ENCODE measurements at places on chromosomes 1 and 21.
A peak's percentile ranks its signal among the peaks of the same experiment; 100 is the strongest.

GRCh38 chr1:42137766-42138165, 15.4 kb upstream of the GUCA2B start:
- no peaks in the 10 kb centered on the region for H3K4me1 ChIP-seq
- no peak for DNase-seq
- H3K36me3 ChIP-seq = no peaks in the 10 kb centered on the region
- no peaks in the 10 kb centered on the region for H3K27me3 ChIP-seq
- H3K27ac ChIP-seq = no peak overlapping the region
- no peak overlapping the region for H3K4me3 ChIP-seq

DNA sequence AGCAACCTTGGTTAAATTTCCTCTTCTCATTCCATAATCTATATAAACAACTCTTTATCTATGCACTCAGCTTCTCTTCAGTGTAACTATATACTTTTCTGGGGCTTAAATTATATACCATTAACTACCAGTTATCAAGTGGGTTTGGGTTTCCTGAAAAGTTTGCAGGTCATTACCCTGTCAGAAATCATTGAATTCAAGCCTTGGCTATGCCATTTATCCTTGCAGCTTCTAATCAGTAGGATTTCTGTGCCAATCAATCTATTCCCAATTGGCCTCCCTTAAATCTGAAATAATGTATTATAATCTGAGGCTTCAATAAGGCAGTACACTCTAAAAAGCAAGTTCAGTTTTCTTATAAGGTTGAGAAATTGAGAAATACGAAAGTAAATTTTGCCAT, 466.5 kb downstream of the NCAM2 start:
- no peak for DNase-seq
- H3K4me3 ChIP-seq = no peak overlapping the region
- H3K27ac ChIP-seq = no peak overlapping the region
- H3K36me3 ChIP-seq = no peaks in the 10 kb centered on the region
- no peaks in the 10 kb centered on the region for H3K4me1 ChIP-seq

- no peaks in the 10 kb centered on the region for H3K36me3 ChIP-seq
- peaks cover 45% of the 10 kb centered on the region for H3K27me3 ChIP-seq
- H3K27ac ChIP-seq = no peak overlapping the region
Measured at GRCh38 chr1:77282866-77283539, 1.2 kb downstream of the AK5 start.

- DNase-seq = no peak
- no peak overlapping the region for H3K4me3 ChIP-seq
- H3K27me3 ChIP-seq = no peaks in the 10 kb centered on the region
- H3K27ac ChIP-seq = no peak overlapping the region
- H3K36me3 ChIP-seq = no peaks in the 10 kb centered on the region
- H3K4me1 ChIP-seq = peaks cover under 1% of the 10 kb centered on the region
Measured at GRCh38 chr1:59549903-59550302, 253.0 kb downstream of the FGGY start.

- DNase-seq = no peak
- H3K4me3 ChIP-seq = no peak overlapping the region
- no peaks in the 10 kb centered on the region for H3K36me3 ChIP-seq
- H3K27ac ChIP-seq = no peak overlapping the region
- no peaks in the 10 kb centered on the region for H3K27me3 ChIP-seq
- peaks cover 55% of the 10 kb centered on the region for H3K4me1 ChIP-seq
Measured at GRCh38 chr1:46180082-46180616, 3.9 kb upstream of the P3R3URF start.

- no peak for DNase-seq
- H3K27me3 ChIP-seq = no peaks in the 10 kb centered on the region
- H3K27ac ChIP-seq = peak overlapping the region; percentile 85
- peaks cover 45% of the 10 kb centered on the region for H3K36me3 ChIP-seq
- H3K4me3 ChIP-seq = peak overlapping the region; percentile 94
Measured at GRCh38 chr1:151166505-151166956, 587 bp downstream of the SCNM1 start.

- H3K27me3 ChIP-seq = no peaks in the 10 kb centered on the region
- no peak overlapping the region for H3K4me3 ChIP-seq
- H3K4me1 ChIP-seq = no peaks in the 10 kb centered on the region
Measured at GRCh38 chr21:31710586-31710985, 21.3 kb downstream of the SCAF4 start.

DNA sequence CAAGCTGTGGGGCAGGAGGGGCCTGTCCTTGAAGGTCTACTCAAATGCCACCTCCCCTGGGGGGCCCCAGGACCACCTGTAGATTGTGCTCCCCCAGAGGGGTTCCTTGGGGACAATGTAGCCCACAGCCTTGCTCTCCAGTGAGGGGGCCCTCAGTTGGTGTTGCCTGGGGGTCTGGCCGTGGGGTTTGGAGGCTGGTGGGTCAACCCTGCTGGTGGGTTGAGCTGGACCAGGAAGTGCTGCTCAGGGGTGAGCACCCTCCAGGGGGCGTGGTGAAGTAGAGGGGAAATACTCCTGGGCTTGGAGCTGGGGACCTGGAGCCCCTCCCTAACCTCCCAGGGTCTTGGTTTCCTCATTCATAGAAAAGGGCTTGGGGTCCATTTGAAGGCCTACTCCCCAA, 143.6 kb upstream of the WNT4 start:
- no peak for DNase-seq
- H3K4me1 ChIP-seq = no peaks in the 10 kb centered on the region
- no peak overlapping the region for H3K4me3 ChIP-seq
- no peaks in the 10 kb centered on the region for H3K36me3 ChIP-seq
- no peaks in the 10 kb centered on the region for H3K27me3 ChIP-seq

- H3K4me3 ChIP-seq = no peak overlapping the region
- H3K27me3 ChIP-seq = no peaks in the 10 kb centered on the region
- DNase-seq = no peak
Measured at GRCh38 chr1:56655991-56656613, 11.0 kb downstream of the PRKAA2 start.

DNA sequence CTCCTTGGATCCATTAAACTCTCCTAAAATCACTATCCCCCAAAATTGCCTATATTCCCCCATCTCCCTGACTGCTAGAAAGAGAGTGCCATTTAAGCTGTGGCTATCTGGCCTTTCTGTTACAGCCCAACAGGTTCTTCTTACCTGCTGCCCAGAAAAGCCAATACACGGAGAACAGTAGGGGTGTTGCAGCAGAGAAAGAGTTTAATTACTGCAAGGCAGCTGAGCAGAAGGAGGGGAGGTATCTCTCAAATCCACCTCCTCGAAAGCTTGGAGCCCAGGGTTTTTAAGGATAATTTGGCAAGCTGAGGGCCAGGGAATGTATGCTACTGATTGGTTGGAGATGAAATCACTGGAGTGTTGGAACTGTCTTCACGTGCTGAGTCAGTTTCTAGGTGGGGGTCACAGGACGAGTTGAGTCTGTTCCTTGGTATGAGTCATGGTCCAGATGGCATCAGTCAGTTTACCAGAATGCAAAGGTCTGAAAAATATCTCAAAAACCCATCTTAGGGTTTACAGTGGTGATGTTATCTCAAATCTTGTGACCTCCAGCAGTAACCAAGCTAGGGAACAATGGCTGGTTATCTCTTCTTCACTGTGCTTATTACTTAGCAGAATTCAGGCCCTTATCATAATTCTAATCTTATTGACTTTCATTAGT, 89.8 kb downstream of the SMYD3 start:
- no peak overlapping the region for H3K4me3 ChIP-seq
- no peak overlapping the region for H3K27ac ChIP-seq
- DNase-seq = no peak
- H3K4me1 ChIP-seq = no peaks in the 10 kb centered on the region

GRCh38 chr1:229170778-229171505, 100.0 kb upstream of the RAB4A start:
- no peaks in the 10 kb centered on the region for H3K36me3 ChIP-seq

DNA sequence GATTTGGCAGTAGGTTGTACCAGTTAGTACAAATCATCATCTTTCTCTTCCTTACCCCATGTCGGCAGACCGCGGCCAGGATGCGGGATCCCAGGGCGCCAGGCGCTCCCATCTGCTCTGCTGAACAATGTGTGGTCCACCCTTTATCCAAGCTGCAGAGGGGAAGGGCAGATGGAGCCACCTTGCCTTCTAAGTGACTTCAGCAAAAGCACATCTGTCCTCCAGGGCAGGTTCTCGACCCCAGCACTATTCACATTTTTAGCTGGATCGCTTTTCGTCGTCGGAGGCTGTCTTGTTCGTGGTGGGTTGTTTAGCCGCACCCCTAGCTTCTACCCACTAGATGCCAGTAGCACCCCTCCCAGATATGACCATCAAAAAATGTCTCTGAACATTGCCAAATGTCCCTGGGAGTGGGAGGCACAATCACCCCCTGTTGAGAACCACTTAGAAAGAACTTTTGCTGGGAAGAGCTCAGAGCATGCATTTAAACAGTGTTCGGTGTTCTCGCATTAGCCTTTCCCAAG, 58.1 kb upstream of the SIM2 start:
- H3K36me3 ChIP-seq = no peaks in the 10 kb centered on the region
- no peak overlapping the region for H3K4me3 ChIP-seq
- H3K4me1 ChIP-seq = no peaks in the 10 kb centered on the region
- peaks cover 9% of the 10 kb centered on the region for H3K27me3 ChIP-seq
- no peak for DNase-seq

- no peaks in the 10 kb centered on the region for H3K4me1 ChIP-seq
- H3K27me3 ChIP-seq = no peaks in the 10 kb centered on the region
- H3K4me3 ChIP-seq = no peak overlapping the region
- H3K27ac ChIP-seq = no peak overlapping the region
Measured at GRCh38 chr1:75600781-75601180, 10.1 kb downstream of the SLC44A5 start.

- DNase-seq = no peak
- no peak overlapping the region for H3K4me3 ChIP-seq
- no peak overlapping the region for H3K27ac ChIP-seq
- peaks cover 18% of the 10 kb centered on the region for H3K4me1 ChIP-seq
- no peaks in the 10 kb centered on the region for H3K27me3 ChIP-seq
Measured at GRCh38 chr1:113983826-113984225, 4.6 kb downstream of the OLFML3 start.

- no peak overlapping the region for H3K4me3 ChIP-seq
- no peaks in the 10 kb centered on the region for H3K27me3 ChIP-seq
- H3K27ac ChIP-seq = no peak overlapping the region
- H3K4me1 ChIP-seq = no peaks in the 10 kb centered on the region
Measured at GRCh38 chr1:222582099-222582774, 7.5 kb downstream of the TAF1A start.

GRCh38 chr1:101003012-101003650, 22.5 kb downstream of the DPH5 start:
- no peaks in the 10 kb centered on the region for H3K4me1 ChIP-seq
- H3K27ac ChIP-seq = no peak overlapping the region
- H3K27me3 ChIP-seq = no peaks in the 10 kb centered on the region
- peaks cover 3% of the 10 kb centered on the region for H3K36me3 ChIP-seq

DNA sequence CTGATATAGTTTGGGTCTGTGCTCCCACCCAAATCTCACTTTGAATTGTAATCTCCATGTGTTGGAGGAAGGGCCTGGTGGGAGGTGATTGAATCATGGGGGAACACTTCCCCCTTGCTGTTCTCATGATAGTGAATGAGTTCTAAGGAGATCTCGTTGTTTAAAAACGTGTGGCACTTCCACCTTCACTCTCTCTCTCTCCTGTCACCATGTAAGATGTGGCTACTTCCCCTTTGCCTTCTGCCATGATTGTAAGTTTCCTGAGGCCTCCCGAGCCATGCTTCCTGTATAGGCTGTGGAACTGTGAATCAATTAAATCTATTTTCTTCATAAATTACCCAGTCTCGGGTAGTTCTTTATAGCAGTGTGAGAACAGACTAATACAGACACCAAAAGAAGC, 40.4 kb downstream of the FRRS1 start:
- no peak overlapping the region for H3K4me3 ChIP-seq
- no peaks in the 10 kb centered on the region for H3K4me1 ChIP-seq
- H3K36me3 ChIP-seq = no peaks in the 10 kb centered on the region
- H3K27me3 ChIP-seq = no peaks in the 10 kb centered on the region
- DNase-seq = no peak

DNA sequence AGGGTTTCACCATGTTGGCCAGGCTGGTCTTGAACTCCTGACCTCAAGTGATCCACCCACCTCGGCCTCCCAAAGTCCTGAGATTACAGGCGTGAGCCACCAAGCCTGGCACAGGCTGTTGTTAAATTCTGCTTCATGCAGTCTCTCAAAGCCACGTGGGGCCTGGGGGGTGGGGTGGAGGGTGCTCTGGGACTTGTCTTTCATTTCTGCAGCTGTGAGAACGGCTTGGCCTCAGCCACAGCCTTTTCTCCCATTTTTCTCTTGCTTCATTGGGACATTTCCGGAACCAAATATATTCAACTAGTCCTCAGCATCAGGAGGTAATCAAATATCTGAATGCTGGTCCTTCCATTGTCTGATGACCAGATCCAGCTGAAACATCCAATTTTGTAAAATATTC, 27.6 kb upstream of the KCNE2 start:
- H3K4me1 ChIP-seq = no peaks in the 10 kb centered on the region
- H3K36me3 ChIP-seq = no peaks in the 10 kb centered on the region
- no peak overlapping the region for H3K4me3 ChIP-seq
- H3K27ac ChIP-seq = no peak overlapping the region
- no peak for DNase-seq

- no peaks in the 10 kb centered on the region for H3K4me1 ChIP-seq
- H3K27me3 ChIP-seq = no peaks in the 10 kb centered on the region
- DNase-seq = no peak
Measured at GRCh38 chr1:44641126-44642102, 32.9 kb downstream of the TMEM53 start.

- no peaks in the 10 kb centered on the region for H3K36me3 ChIP-seq
- no peak overlapping the region for H3K4me3 ChIP-seq
- H3K27me3 ChIP-seq = no peaks in the 10 kb centered on the region
- no peak for DNase-seq
Measured at GRCh38 chr1:224922404-224923164, 6.9 kb upstream of the DNAH14 start.

DNA sequence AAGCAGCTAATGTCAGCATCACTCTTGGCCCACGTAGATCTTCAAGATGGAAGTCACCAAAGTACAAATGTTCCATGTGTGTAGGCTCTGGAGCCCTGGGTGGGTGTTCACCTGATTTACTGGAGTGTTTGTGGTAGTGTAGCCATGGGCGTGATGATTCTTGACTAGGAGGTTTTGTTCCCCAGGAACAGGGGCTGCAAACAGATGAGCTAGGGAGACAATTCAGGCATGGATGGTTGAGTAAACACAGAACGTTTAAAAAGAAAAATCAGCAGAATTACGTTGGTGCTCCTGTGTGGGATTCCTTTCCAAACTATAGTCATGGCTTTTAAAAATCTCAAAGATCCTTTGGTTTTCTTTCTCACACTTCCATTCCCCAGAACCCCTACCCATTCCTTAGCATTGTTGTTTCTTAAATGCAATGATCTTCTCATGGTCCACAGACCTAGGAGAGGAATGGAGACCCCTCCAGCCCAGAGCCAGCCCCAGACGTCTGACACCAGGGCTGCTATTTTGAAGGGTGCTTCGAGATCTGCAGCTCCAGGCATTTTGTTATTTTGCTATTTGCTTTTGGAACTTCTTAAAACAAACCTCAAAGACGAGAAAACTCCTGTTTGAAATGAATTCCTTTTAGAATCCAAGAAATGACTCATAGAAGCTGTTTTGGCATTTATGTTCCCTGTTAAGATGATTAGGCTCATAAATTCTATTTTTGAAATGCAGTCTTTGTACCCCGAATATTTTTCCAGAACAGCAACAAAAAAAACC, 115.1 kb downstream of the ETS2 start:
- no peak for DNase-seq
- peak overlapping the region; percentile 28 for H3K27ac ChIP-seq
- H3K4me1 ChIP-seq = no peaks in the 10 kb centered on the region
- H3K27me3 ChIP-seq = no peaks in the 10 kb centered on the region

GRCh38 chr1:147567594-147568381, 26.5 kb downstream of the BCL9 start:
- no peak overlapping the region for H3K27ac ChIP-seq
- no peaks in the 10 kb centered on the region for H3K27me3 ChIP-seq
- no peak overlapping the region for H3K4me3 ChIP-seq
- no peaks in the 10 kb centered on the region for H3K36me3 ChIP-seq
- no peaks in the 10 kb centered on the region for H3K4me1 ChIP-seq
